Ovary (tissue), 10 donors: ENCODE measurements at places on chromosomes 1 and 21. TPM values are rescaled to one million over a fixed set of nuclear protein-coding genes. Genes with fewer than 3 reads are reported as not detected.
A peak's percentile ranks its signal among the peaks of the same experiment; 100 is the strongest.

DNA sequence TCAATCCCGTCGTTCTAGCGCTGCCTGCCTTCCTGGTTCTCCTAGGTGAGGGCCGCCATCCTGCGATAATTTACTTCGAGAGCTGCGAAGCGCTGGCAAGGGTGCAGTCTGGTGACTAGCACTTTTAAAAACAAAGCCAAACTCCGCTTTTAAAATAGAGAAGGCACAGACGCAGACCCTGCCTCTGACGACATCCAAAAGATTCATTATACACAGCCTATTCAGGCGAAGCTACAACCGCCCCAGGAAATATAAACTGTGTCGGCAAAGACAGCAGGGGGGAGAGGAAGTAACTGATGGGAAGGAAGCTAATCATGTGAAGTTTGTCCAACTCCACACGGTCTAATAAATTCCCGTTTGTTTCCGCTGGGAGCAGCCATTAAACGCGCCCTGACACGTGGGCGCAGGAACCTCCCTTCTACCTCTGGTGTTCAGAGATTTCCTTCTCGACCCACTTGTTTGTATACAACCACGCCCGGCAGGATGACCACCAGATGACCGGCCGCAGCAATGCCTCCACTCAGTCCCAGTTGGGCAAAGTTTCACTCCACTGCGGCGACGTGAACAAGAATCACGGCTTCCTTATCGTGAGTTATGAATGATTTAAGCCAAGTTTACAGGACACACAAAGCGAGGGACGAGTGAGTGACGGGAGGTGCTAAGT is 1.3 kb downstream of the GNG12 start:
- peaks cover 6% of the 10 kb centered on the region for H3K4me1 ChIP-seq
- H3K36me3 ChIP-seq, result no peaks in the 10 kb centered on the region
- H3K27ac ChIP-seq, result peak overlapping the region; percentile 64
- peak; percentile 54 for DNase-seq
- H3K27me3 ChIP-seq, result no peaks in the 10 kb centered on the region

- H3K4me1 ChIP-seq, result no peaks in the 10 kb centered on the region
- H3K27ac ChIP-seq, result no peak overlapping the region
- H3K36me3 ChIP-seq, result no peaks in the 10 kb centered on the region
Measured at GRCh38 chr1:182925661-182926060, 27.3 kb downstream of the SHCBP1L start.

The LCE1A gene
- not detected for total RNA-seq

The KRTAP11-1 gene
- not detected for total RNA-seq

- H3K27ac ChIP-seq, result no peak overlapping the region
- no peaks in the 10 kb centered on the region for H3K36me3 ChIP-seq
- DNase-seq, result no peak
- no peaks in the 10 kb centered on the region for H3K27me3 ChIP-seq
- H3K4me1 ChIP-seq, result no peaks in the 10 kb centered on the region
Measured at GRCh38 chr1:30638811-30639210, 84.6 kb downstream of the MATN1 start.

- H3K4me3 ChIP-seq, result no peak overlapping the region
- no peaks in the 10 kb centered on the region for H3K4me1 ChIP-seq
- H3K27ac ChIP-seq, result no peak overlapping the region
- DNase-seq, result no peak
- H3K36me3 ChIP-seq, result no peaks in the 10 kb centered on the region
Measured at GRCh38 chr21:18275781-18276180, 31.1 kb downstream of the CHODL start.
